ENCODE measurements at places on chromosomes 11 and 22.

- no peak for DNase-seq
Measured at GRCh38 chr11:110366291-110366690, 63.5 kb upstream of the FDX1 start.

GRCh38 chr22:17164392-17165024 is 5.4 kb upstream of the HDHD5 start:
- no peak for DNase-seq

DNA sequence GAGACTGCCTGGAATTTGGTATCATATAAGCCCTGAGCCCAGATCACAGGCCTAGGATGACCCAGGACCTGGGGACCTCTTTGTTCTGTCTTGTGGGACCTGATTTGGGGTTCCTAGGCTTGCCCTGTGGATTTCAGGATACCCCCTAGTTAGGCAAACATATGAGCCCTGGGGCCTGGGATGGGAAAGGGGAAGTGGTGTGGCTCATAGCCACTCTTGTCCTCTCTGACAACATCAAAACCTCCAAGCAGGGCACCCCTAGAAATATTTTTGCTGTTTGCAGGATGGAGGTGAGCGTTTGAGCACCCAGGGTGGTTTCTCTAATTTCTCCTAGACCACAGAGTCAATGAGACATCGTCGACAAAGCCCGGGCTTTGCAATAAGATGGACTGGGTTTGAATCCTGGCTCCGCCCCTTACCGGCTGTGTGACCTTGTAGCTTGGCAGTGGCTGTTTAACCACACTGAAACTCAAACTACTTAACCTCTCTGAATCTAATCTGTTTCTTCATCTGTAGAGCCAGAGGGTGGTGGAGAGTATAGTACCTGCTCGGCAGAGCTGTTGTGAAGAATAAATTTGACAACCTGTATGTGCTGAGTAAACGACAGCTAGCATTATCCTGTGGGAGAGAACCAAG is 5.3 kb upstream of the LRRC10B start:
- no peak for DNase-seq

- no peak for DNase-seq
Measured at GRCh38 chr11:123221584-123221983, 26.5 kb upstream of the CLMP start.

GRCh38 chr11:32987851-32988250 is 27.8 kb upstream of the DEPDC7 start:
- no peak for DNase-seq

DNA sequence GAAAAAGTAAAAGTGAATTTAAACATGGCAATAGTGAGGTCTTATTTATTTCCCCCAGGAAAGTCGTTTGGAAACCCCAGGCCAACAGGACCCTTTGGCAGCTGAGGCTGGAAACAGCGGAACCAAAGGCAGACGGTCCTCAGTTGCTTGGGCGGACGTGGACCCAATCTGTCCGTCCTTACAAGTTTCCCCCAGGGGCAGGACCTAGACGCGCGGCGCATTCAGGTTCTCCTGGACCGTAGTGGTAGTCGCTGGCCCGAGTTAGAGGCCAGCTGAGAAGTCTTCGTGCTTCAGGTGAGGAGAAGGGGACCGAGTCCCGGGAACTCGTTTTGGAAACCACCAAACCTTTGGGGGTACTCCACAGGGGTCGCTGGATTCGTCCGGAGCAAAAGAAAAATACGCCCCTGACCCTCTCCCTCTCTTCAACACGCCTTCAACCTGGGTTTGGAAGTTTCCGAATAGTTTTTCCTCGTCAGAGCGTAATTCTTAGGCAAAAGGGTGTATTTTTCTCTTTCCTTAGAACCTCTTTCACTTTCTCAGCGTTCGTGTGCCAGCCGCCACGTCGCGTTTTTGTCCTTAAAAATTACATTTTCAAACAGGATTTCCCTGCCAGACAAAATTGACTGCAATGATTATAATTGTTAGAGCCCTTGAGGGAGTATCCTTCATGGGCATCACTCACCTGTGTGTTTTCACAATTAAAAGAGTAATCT is 2.1 kb downstream of the METTL15 start:
- DNase-seq, result peak; percentile 29

DNA sequence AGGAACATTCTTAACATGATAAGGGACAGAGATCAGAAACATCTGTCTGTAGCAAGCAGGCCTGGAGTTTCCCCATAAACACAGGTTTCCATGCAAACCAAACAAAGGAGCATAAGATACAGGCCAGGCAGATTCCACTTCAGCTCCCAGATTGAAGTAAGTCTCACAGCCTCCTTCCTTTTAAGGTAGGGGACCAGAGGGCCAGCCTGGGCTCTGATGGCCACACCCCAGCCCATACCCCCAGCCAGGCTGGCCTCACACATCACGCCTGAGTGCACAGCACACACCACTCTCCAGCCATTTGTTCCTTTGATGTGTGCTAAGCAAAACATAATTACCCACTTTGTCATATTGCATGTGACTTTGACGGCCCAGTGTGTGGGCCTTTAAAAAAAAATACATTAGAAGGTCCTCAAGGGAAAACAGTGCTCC is 518.7 kb downstream of the NTM start:
- DNase-seq, result no peak

GRCh38 chr11:79330651-79331050 is 110.2 kb downstream of the TENM4 start:
- no peak for DNase-seq

GRCh38 chr11:85385111-85385510 is 242.0 kb downstream of the DLG2 start:
- no peak for DNase-seq

- no peak for DNase-seq
Measured at GRCh38 chr11:1868636-1869291, 15.9 kb downstream of the LSP1 start.

- no peak for DNase-seq
Measured at GRCh38 chr11:1920128-1920908, 815 bp downstream of the TNNT3 start.

DNA sequence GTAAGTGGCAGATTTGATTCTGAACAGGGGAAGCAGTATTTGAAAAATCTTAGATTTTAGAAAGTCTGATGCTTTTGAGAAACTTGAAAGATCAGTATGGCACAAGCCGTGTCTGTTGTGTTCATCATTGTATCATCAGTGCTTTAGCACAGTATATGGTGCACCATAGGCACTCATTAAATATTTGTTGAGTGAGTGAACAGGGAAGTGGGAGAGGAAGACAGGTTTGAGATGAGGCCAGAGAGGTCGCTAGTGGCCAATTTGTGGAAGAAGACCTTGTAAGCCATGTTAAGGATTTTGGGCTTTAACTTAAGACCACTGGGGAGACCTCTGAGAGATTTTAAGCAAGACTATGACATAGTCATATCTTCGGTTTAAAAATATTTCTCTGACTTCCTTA is 12.9 kb downstream of the CHEK1 start:
- DNase-seq, result no peak

- DNase-seq, result no peak
Measured at GRCh38 chr11:66659763-66660162, 17.9 kb downstream of the RBM4B start.

- no peak for DNase-seq
Measured at GRCh38 chr11:84660257-84660977, 966.7 kb downstream of the DLG2 start.

DNA sequence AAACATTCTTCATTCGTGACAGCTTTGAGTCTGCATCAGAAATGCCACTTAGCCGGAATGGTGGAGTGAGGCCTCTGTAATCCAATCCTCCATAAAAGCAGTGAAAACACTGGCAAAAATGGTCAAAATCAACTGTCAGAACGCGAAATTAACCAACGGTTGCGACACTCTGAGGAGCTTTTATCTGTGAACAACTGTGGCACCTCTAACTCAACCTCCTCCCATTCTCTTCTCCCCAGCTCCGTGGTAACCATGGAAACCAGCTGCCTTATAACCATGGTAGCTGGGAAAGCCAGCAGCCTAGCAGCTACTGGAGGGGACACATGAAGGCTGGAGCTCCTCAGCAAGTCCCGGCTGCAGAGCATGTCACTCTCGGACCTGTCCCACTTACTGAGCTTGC is 20.3 kb downstream of the AP2A2 start:
- DNase-seq, result no peak

GRCh38 chr11:57311109-57311936 is 13.4 kb downstream of the TNKS1BP1 start:
- DNase-seq, result no peak

- DNase-seq, result peak; percentile 28
Measured at GRCh38 chr11:86068138-86068871, 579 bp downstream of the PICALM start.

- no peak for DNase-seq
Measured at GRCh38 chr11:112520354-112520753, 259.7 kb upstream of the PLET1 start.

GRCh38 chr11:75891947-75892739 is 77.1 kb downstream of the UVRAG start:
- DNase-seq, result no peak

DNA sequence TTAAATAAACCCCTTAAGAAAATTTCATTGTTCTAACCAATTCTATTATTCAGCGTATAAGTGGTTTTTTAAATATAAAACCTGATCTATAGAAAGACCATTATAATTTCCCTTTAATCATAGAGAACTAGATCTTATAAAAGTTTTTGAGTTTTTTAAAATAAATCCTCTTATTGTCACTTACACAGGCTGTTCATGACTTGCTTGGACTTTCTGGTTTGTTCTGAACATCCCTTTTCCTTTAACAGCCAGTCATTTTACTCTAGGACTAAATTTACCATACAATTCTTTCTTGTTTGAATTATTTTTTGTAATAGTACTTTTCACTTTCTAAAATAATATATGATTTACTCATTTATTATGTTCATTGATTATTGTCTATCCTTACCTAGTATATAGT is 4.7 kb downstream of the NXPE2 start:
- DNase-seq, result no peak

- DNase-seq, result no peak
Measured at GRCh38 chr11:47995360-47995769, 15.0 kb downstream of the PTPRJ start.

DNA sequence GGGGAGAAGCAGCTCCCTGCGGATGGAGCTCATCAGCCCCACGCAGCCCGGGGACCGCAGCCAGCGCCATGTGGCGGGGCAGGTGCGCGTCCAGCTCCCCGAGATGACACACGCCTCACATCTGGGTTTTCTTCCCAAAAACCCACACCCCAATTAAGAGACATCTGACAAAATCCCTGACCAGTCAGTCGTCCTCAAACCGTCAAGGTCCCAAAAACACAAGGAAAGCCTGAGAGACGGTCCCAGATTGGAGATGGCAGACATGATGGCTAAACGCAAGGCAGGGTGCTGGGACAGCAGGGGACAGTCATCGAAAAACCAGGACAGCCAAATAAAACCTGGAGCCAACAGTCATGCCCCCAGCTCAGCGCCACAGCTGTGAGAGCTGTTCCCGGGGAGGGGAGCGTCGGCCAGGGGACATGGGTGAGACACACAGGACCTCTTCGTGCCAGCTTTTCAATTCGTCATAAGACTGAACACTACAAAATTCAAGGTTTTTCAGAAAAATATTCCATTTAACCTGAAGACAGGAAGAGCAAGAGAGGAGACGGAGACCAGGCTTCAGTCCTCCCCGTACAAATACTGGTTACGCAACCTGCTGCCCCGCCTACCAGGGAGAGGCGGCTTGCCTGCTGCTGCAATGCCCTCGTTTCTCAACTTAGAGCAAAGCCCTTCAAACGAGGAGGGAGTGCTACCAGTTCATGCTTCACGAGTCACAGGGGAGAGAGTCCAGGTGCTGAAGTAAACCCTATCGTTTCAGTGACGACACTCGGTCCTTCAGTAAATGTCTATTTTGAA is 10.5 kb downstream of the TOLLIP start:
- DNase-seq, result no peak

- DNase-seq, result no peak
Measured at GRCh38 chr11:120518356-120518755, 6.8 kb downstream of the GRIK4 start.

- no peak for DNase-seq
Measured at GRCh38 chr11:32586576-32587190, 3.1 kb downstream of the EIF3M start.

DNA sequence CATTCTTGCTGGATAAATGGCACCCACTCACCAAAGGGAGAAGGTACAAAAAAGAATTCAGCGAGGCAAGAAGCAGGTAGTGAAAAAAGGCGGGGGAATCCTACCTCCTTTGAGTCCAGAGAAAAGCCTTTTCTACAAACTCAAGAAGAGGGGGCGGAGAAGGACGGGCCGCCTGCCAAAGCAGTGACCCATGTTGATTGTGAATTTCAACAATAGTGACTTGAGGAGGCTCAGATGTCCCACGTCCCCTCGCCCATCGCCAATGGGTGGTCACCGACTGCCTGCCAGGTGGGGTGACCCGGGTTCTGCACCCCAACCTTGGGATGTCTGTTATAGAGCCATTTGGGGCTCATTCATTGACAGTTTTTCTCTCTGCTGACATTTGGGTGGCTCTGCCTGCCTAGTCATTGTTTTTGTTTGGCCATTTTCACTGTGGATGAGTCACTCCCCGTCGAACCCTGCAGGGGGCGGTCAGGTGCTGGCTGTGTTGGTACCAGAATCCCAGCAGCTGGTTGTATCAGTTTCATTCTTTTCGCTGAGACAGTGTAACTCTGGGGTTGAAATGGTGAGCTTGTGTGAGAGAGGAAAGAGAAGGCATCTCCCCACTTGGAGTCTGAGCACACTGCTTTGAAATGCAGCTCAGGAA is 163.4 kb upstream of the NCAM1 start:
- no peak for DNase-seq

- DNase-seq, result no peak
Measured at GRCh38 chr11:115188898-115189278, 315.3 kb downstream of the CADM1 start.

DNA sequence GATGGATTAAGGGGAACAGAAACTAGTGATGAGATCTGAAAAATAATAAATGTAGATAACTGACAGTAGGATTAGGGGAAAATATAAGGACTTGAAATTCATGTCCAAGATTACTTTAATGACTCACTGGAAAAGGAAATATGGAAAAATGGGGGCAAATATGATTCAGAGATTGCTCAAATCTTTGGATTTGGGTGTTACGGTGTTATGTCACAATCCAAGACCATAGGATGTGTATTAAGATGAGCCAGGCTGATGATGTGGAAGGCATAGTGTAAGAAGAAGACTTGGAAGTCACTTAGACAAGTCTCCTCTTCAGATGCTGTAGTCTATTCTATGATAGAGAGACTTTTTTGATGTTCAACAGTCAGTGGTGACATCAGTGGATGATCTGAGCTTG is 323.7 kb downstream of the LUZP2 start:
- no peak for DNase-seq

DNA sequence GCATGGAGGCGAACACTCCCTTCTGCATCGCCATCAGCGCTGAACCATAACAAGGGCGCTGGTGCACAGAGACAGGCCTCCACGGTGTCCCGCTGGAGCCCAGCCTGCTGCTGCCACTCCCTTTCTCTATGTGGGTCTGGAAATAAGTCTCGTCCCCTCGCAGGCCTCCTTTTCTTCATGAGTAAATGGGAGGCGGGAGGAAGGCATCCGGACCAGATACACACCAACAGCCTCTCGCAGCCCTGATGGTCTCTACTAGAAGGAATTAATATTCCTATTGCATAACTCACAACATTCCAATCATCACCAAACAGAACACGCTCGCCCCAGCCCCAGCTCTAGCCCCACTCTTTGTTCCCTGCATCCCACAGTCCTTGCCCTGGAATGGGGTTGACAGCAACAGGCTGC is 14.9 kb downstream of the RASD2 start:
- DNase-seq, result no peak

GRCh38 chr11:35539781-35540281 is 14.4 kb upstream of the PAMR1 start:
- no peak for DNase-seq
